M059J (cell line): ENCODE measurements at places on chromosomes 3 and 15.

GRCh38 chr3:113712129-113712528 lies 15.7 kb upstream of the USF3 start:
- no peak for DNase-seq

- no peak for DNase-seq
These were observed 801.9 kb downstream of the PLOD2 start for GRCh38 chr3:145359040-145359439.

GRCh38 chr3:184354121-184354728 lies 7.2 kb downstream of the CLCN2 start:
- no peak for DNase-seq

DNA sequence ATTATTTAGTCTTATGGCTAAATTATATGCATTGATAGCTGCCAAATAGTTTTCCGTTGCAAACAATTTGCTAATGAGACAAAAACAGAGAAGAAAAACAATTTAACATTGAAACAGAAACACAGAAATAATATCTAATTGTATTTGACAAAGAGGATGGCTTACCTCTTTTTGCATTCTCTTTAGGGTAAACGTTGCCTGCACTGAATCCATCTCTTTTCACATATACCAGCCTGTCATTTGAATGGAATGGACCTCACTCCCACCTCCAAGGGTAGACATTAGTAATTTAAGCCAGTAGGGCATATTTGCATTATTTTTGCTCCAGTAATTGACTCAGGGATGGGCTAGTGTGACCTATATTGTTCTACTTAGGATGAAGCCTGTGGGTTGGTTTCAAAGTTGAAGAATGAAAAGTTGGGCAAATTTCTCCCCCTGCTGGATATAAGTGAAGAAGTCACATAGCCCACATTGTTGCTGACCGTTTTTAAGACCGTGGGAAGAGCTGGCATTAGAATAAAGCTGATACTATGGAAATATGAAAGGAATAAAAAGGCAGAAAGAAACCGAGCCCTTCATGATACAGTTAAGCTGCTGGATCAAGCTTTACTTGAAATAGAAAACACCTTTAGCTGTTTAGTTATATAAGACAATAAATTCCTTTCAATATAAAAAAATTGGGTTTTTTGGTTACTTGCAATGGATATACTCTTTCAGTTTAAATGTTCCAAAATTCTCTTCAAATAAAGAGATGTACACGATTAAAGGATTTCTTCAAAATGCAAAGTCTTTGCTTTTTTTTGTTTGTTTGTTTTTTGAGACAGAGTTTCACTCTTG lies 26.9 kb downstream of the PIERCE2 start:
- peak; percentile 54 for DNase-seq

DNA sequence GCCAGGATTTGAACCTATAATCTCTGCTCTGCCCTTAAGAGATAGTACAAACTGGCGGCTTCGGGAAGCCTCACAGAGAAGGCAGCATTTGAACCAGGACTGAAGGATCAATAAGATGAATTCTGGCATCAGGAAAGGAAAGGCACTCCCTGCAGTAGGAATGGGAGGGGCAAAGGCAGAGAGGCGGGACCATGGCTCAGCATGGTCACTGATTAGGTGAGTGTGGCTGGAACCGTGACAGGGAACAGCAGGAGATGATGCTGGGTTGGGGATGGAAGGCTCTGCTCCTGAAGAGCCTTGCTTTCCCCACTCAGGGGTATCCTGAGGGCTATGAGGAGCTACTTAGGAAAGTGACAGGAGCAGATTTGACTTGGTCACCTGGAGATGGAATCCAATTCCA lies 158.5 kb downstream of the FEZF2 start:
- no peak for DNase-seq

DNA sequence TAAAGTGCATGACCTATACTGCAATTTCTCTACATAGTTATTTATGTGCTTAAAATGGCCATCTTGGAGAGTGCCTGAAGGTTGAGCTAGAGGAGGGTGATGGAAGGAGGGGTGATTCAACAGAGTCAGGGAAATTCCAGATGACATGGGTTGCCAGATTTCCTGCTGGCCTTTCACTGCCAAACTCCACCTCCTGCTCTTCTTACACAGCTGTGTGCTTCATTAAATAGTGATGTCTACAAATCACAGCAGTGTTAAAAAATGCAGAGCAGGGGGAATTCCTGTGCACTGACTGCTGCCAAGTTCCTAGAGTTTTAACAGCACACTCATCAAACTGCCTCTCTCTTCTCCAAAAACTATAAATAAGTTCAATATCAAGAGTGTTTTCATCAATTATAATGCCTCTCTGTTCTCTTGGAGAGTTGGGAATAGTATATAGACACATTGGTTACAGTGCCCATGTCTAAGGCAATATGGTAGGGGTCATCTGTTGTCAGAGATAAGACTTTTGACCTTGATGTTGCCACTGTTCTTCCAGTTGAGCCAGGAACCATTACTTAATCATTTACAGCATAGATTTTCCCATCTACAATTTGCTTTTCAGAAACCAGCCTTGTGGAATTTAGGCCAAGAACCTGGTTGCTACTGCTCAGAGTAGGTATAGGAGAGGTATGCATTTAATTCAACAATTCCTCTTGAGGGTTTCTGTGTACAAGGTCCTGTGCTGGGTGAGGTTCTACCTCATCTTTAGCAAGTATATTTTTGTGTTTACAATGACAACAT lies 79.6 kb downstream of the TP63 start:
- peak; percentile 97 for DNase-seq

GRCh38 chr3:47225310-47225906 lies 57.2 kb downstream of the KIF9 start:
- DNase-seq = no peak

DNA sequence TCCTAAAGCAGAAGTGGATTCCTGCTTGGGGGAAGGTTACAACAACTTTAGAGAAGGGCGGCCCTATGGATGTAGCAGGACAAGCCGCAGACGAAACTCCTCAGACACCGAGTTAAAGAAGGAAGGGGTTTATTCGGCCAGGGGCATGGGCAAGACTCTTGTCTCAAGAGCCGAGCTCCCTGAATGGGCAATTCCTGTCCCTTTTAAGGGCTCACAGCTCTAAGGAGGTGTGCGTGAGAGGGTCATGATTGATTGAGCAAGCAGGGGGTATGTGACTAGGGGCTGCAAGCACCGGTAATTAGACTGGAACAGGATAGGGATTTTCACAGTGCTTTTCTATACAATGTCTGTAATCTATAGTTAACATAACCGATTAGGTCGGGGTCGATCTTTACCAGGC lies 879 bp upstream of the PDHB start:
- DNase-seq = no peak

- peak; percentile 69 for DNase-seq
These were observed 25.2 kb downstream of the CGNL1 start for GRCh38 chr15:57401546-57401945.

DNA sequence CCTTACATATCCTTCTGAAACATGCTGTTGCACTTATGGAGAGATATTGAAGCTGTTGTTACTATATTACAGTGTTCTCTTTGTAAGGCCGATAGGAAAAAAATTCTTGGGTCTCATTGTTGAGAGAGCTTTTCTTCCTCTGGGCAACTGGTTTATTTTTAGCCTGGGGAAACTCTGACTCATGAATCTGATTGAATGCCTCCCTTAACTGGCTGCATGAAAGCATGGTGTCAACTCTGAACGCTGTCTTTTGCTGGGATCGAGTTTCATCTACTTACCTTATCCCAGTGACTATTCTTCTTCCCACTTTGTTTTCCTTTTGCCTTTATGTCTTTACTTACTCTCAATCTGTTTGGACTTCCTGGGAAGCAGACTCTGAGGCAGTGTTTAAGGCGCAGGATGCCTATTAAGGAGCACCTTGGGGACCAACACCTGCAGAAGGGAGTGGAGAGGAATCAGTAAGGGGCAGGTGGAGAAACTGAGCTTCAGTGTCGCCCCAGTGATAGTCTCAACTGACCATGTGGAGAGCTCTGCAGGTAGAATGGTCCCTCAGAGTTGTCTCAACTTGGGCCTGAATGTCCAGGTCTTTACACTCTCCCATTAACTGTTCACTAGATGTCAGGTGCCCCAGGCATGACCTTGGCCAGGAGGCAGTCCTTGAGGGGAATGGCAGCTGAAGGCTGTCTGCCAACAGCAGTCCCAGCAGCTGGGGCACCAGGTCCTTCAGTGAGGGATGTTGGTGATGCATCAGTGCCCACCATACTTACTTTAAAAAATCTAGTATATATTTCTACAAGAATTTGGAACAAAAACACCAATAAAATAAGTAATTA lies 88.9 kb upstream of the CCNL1 start:
- DNase-seq = peak; percentile 99

DNA sequence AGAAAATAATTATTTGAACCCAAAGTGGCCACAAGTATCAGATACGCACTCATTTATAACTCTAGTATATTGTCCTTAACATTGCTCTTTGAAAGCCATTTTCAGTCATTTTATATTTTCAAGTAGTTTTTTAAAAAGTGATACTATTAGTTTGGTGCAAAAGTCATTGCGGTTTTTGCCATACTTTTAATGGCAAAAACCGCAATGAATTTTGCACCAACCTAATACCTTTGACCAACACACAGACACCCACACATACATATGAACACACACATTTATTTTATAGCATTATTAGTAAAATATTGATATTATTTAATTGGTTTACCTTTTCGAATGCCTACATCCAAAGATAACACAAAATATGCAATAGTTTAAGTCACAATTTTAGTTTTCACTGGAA lies 154.3 kb downstream of the EPHA3 start:
- DNase-seq = no peak

GRCh38 chr15:95669146-95669922 lies 661.2 kb upstream of the NR2F2 start:
- DNase-seq = peak; percentile 36

DNA sequence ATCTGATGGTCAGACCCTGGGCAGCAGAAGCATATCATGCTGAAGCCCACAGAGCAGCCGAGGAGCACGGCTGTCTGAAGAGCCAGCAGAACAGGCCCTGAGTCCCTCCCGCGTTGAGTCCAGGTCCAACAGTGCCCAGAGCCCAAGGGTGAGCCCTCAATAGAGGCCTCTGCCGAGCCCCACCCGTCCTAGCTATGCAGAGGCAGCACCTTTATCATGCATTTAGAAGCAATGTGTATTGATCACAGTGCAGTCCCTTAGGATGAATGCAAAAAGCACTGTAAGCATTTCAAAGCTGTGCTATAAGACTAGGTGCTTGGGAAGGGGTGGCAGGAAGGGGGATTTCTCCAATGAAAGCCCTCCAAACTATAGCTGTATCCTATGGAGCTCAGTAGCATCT lies 208.5 kb downstream of the GABRB3 start:
- DNase-seq = no peak

GRCh38 chr3:154602241-154602640 lies 172.3 kb upstream of the GPR149 start:
- DNase-seq = no peak

GRCh38 chr15:95298729-95299128 lies 1031.8 kb upstream of the NR2F2 start:
- no peak for DNase-seq
